ENCODE measurements at places on chromosomes 6 and 20.

DNA sequence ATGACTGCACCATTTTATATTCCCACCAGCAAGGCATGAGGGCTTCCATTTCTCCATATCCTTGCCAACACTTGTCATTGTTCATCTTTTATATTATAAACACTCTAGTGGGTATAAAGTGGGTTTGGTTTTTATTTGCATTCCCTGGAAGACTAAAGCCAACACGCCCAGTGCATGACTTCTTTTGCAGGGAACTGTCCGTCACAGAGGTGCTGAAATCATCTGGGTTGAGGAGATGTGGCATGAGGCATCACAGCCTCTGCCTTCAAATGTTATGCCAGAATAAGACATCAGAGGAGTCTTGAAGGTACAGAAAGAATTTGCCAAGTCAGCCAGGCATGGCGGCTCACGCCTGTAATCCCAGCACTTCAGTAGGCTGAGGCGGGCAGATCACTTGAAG is 29.9 kb upstream of the FAM210B start:
- no peak for DNase-seq

- DNase-seq: peak; percentile 8
Measured at GRCh38 chr20:4062721-4063606, 47.6 kb upstream of the RNF24 start.

- peak; percentile 18 for DNase-seq
Measured at GRCh38 chr20:22312744-22313346, 271.5 kb downstream of the FOXA2 start.

DNA sequence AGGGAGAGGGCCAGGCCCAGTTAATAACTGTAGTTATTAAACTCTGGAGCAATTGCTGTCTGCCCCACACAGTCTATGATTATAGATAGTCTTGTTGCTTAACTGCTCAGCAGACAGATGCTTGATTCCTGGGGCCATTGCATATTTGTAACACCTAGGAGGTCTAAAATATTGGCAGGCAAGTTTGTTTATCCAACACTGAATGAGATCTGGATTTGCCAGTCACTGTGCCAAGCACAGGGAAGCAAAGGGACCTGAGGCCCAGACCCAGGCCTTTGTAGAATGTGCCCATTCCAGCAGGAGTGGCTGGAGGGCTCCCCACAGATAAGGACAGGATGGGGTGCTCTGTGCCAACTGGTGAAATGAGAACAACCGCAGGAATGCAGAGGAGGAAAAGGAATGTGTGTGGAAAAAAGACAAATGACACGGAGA is 17.6 kb upstream of the ENTPD6 start:
- DNase-seq: no peak

DNA sequence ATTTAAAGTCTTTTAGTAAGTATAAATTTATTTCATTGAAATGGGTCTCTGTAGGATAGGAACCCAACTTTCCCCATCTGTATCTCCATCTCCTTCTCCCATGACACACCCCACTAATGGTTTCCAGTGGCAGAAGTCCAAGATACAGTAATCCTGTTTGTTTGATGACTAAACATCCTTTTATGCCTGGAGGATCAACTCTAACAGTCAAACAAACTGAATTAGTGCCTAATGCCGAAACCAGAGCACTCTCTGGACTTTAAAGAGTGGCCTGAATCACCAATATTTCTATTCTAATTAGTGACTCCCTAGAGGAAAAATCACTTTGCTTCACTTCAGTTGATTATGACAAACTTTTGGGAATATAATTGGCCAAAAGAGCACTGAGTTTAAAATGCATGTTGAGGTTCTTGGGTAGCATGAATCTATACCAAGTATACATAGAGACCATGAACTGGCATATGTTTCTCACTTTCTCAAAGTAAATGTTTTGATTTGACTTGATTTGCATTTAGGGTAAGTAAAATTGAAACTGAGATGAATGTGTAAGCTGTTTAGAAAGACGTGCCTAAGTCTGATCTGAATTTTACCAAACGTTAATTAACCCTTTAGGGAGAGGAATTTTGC is 776.4 kb upstream of the NRSN1 start:
- DNase-seq: no peak

- no peak for DNase-seq
Measured at GRCh38 chr20:32749914-32750637, 6.8 kb upstream of the COMMD7 start.

DNA sequence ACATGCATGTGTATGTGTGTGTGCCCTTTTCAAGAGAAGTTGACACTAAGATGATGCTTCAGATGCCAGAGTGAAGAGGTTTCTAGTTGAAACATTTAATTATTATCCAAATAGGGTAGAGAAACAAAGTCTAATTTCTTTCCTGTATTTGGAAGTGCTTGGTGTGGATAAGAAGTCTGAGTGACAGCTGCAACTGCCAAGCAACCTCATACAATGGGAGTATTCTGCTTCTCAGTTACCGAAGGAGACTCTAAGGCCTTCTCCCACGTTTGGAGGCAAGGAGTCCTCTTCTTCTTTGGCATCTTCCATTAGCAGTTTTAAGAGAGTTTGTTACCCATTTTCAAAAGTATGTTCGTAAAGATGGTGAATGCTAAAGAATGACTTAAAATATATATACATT is 82.4 kb downstream of the HDGFL1 start:
- DNase-seq: no peak

- DNase-seq: no peak
Measured at GRCh38 chr6:102902471-102902870, 1509.0 kb downstream of the GRIK2 start.

- peak; percentile 58 for DNase-seq
Measured at GRCh38 chr20:51306521-51307358, 235.8 kb downstream of the NFATC2 start.

GRCh38 chr6:96391776-96392360 is 129.7 kb upstream of the UFL1 start:
- peak; percentile 66 for DNase-seq

- no peak for DNase-seq
Measured at GRCh38 chr6:12152023-12152970, 137.9 kb upstream of the EDN1 start.

DNA sequence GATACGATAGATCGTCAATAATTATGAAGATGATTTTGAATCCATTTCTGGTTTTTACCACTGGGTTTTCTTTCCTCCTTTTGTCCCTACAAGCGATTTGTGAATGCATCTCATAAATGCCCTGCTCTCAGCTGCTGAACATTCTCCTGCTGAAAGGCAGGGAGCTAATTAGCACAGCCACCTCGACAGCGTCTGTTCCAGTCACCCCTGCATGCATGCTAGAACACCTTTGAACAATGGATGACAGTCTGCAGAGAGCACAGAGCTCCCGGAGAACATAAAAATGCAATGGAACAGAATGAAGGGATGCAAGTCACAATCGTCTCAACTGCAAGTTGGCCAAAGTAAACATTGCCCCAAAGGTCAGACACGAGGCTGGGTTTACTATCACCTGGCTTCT is 105.8 kb downstream of the SLC35B3 start:
- peak; percentile 71 for DNase-seq

DNA sequence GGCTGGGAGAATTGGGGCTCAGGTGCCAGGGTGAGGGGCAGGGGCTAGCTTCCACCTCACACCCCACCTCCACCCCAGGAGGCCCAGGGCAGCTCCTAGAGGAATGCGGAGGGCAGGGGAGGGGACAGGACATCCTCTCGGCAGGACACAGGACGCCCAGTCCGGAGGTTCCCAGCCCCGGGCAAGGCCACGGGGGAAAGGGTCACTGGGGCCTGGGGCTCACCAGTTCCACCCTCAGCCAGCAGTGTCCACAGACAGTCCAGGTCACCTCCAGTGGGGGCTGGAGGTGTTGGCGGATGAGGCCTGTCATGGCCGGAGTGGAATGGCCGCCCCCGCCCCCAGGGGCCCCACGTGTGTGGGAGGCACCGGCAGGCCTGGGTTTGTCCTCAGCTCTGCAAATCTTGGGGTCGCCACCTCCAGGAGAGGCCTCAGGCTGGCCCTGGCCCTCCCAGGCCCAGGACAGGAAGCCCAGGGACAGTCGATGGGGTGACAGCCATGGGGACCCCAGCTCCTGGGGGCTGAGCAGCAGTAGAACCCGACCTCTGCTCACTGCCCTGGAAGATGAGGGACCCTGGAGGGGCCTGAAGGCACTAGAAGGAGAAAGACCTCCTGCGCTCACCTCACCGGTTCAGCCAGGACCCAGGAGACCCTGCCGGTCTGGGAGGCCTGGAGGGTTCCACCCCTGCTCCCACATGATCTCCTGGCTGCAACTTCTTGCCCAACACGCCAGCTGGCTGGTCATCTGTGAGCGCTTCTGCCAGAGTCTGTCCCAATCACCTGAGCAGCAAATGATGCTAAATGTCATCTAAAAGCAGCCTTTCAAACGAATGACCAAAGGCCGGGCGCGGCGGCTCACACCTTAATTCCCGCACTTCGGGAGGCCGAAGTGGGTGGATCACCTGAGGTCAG is 13.0 kb upstream of the ABHD16B start:
- no peak for DNase-seq

DNA sequence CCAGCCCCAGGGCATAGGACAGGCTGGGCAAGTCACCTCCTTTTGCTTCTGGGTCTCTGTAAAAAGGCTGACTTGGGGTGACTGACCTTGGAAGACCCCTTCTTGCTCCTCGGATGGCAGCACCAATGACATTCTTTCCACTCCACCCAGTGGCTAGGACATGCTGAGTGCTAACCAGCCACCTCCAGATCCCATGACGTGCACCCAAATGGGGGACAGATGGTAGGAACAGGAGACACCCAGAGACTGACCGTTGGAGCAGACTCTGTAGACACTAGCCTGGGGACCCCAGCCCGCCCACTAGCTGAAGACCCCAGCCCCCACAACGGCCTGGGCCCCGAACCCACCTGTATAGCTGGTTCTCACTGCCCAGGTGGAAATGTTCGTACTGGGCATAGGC is 38.3 kb downstream of the ANGPT4 start:
- DNase-seq: no peak
